ENCODE measurements at places on chromosomes 7 and 10.

- DNase-seq: no peak
Measured at GRCh38 chr7:102287981-102288278, 1.3 kb downstream of the SH2B2 start.

DNA sequence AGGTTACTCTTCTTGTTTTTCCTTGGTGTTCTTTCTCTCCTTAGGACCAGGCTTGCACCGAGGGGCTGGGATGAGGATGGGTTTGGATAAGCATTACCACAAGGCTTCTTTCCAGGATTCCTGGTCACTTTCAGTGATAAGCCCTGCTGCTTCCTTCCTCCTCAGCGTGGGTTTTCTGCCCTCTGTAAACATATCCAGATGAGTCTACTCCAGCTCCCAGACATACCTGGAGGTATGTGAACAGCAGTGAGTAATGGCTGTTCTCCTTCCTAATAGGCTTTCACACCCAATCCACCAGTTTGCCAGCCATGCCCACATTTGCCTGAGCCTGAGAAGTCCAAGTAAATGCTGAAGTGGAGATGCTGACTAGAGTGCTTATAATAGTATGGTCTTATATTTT, 229.8 kb upstream of the YAE1 start:
- DNase-seq: peak; percentile 5

- no peak for DNase-seq
Measured at GRCh38 chr7:69800495-69800894, 202.2 kb downstream of the AUTS2 start.

- DNase-seq: no peak
Measured at GRCh38 chr10:11184093-11184492, 166.4 kb downstream of the CELF2 start.

DNA sequence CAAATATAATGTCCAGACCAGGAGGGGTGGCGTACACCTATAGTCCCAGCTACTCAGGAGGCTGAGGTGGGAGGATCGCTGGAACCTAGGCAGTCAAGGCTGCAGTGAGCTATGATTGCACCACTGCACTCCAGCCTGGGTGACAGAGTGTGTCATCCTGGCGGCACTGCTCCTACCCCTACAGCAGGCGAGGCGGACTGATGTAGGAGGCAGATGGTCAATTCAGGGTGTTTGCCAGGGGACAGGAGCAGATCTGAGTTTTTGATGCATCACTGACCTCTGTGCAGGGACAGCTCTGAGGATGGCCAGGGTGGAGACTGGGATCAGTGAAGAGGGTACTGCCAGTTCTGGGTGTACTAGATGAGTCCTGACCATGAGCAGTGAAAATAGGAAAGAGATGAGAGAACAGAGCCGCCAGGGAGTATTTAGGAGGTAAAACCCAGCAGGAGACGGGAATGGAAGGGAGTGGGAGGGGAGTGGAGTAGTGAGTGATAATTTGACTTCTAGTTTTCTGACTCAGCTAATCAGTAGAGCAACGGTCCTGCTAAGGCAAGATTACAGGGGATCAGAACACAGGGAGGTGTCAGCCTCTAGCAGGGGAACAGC, 75.3 kb downstream of the HIP1 start:
- no peak for DNase-seq

- DNase-seq: no peak
Measured at GRCh38 chr7:92246360-92247101, 757 bp downstream of the ANKIB1 start.

DNA sequence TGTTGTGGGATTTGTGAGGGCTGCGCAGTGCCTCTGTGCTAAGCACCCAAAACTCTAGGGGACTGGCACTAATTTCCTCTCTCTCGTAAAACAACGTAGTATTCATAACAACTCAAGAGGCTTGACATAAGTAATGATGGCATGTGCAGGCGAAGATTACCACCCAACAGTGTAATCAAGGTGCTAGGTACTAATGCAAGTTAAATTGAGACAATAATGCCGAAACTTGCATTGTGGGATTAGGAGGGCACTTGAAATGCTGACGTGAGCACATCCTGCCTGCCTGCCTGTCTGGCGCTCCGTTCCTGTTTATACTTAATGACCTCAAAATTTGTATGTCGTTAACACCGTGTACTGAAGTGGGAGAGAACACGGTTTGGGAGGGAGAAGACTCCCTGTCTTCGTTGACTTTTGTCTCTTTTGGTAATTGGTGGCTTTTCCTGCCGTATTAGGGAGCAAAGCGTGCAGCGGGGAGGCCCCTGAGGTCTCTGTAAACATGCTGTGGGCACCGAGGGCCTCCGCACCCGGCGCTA, 139.0 kb downstream of the MGMT start:
- no peak for DNase-seq

- DNase-seq: no peak
Measured at GRCh38 chr7:22683379-22683778, 43.6 kb upstream of the IL6 start.

- DNase-seq: no peak
Measured at GRCh38 chr10:71126432-71126831, 85.9 kb upstream of the UNC5B start.

GRCh38 chr7:107920048-107920772, 29.2 kb downstream of the DLD start:
- DNase-seq: no peak

GRCh38 chr7:125926621-125927020, 997.0 kb upstream of the POT1 start:
- DNase-seq: no peak

GRCh38 chr10:69217119-69217754, 2.9 kb upstream of the HKDC1 start:
- peak; percentile 84 for DNase-seq

DNA sequence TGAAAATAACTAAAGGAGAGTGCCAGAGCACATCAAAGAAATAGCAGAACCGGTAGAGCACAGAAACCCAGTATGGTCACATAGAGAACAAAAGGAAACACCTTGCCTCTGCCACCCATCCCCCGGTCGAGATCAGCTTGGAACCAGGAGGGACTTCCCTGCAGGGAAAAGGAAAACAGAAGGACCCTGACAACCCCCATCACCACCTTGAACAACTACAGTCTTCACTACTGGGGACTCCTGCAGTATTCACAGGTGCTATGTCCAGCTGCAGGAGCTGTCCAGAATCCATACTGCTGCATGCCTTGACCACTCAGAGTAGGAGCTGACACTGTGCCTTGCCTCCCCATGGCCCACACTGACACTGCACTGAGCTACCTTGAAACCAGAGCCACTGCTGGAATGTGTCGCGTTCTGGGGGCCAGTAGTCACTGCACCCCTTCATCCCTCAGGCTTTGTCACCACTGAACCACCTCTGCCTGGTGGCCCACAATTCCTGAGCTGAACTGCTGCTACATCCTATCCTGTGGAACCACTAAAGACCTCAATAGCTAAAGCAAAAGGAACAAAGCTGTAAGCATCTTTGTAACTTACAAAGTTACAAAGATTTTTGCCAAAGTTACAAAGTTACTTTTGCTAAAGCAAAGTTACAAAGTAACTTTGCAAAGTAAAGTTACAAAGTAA, 66.8 kb downstream of the TRIL start:
- DNase-seq: no peak

DNA sequence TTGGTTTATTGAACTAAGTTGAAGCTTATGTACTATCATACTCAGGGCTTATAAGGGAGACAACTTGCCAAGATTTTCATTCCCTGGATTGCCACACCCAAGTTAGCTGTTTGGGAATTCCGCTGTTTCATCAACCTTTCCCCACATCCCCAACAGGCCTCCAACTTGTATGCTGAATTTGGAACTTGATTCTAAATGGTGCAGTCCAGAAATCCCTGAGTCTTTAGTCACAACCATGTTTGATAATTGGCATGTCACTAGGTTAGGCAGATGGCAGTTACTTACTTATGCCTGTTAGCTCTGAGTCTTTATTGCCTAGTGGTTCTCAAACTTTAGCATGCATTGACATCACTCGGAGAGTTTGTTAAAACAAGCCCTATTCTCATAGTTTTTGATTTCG, 135.4 kb upstream of the PRPS1L1 start:
- no peak for DNase-seq

- DNase-seq: no peak
Measured at GRCh38 chr7:143221737-143222136, at the start of gene TAS2R40. Gene TAS2R40, plus strand, starts transcription at chr7:143222037. Its CDS starts 42 bp downstream, at chr7:143222079.
